Small intestine (tissue), 16 donors: ENCODE measurements at places on chromosomes 4 and X. TPM values are rescaled to one million over a fixed set of nuclear protein-coding genes. Genes with fewer than 3 reads are reported as not detected.

- DNase-seq = no peak
These were observed 296.5 kb downstream of the PPP3CA start for GRCh38 chr4:101050837-101051205.

GRCh38 chrX:134880866-134881265 is 109.9 kb upstream of the SMIM10 start:
- no peak for DNase-seq

DBET gene
- polyA plus RNA-seq = not detected

UCHL1 gene
- 5.4 TPM for polyA plus RNA-seq

DNA sequence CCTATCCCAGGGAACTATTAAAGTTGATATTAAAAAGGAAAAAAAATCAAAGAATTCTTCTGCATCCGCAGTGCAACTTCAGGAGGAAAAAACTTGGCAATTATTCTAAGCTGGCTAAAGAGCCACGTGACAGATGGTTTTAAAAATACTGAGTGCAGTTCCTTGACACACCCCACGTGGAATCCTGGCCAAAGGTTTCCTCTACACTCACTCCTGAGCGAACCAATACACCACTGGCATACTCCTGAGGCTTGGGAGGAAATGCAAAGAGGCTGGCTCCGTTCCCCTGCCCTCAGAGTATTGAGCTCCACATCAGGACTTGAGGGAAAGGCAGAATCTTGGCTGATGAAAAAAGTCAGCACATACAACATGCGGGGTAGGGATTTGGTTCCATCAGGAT is 133.8 kb upstream of the ATP6AP2 start:
- peak; percentile 63 for DNase-seq

DNA sequence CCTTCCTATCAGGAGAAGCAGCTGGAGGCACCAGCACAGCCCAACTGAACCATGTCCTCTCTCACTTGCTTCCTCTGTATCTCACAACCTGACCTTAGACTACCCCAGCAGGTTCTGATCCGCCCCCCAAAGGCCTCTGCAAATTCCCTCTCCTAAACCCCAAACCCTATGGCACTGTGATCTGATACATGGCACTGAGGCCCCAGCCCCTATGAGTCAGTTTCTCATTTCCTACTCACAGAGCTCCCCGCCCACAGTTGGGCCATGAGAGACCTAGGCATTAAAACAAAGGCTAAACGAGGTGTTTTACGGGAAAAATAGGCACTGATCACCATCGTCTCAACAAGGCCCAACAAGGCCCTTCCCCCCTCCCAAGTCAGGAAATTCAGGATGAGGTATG is 19.1 kb downstream of the SASH3 start:
- DNase-seq = no peak

GRCh38 chr4:6889101-6889735 is 20.4 kb upstream of the TBC1D14 start:
- DNase-seq = no peak

UCP1 gene
- polyA plus RNA-seq = not detected

GRCh38 chr4:142350871-142351270 is 495.2 kb downstream of the INPP4B start:
- peak; percentile 39 for DNase-seq

CHRNA9 gene
- polyA plus RNA-seq = not detected

- DNase-seq = peak; percentile 25
These were observed 82.1 kb downstream of the SLC39A8 start for GRCh38 chr4:102263024-102263787.

- no peak for DNase-seq
These were observed 2.2 kb downstream of the BTK start for GRCh38 chrX:101383679-101384205.

SSX4B gene
- not detected for polyA plus RNA-seq

DNA sequence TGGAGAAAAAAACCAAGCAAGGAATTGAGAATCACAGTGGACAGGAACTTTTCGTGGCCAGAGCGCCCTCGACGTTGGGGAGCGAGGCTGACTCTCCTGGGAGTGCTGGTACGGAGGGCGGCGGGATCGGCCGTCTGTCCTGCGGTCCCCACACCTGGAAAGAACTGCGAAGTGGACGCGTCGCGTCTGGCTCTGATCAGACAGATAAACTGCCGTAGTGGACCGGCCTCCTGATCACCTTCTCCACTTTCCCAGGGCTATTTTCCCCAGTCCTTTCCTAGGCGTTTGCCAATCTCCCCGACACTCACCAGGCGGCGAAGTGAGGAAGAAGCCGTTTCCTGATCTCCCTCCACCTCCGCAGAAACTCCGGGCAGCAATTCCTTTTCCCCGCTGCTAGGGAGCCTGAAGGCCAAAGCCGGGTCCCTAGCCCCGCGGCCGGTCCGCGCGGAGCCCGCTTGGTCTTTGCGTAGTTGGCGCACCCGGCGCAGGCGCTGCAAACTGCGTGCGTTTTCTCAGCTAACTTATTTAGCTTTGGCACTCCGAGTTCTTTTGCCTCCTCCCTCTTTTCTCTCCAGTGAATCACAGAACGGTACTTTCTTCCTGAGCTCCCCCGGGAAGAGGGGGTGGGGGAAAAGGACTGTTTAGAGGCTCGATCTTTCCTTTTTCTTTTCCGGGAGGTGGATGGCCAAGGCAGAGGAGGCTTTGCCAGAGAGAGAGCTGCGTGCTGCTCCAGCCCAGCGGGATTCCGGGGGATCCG is at the start of gene ARSJ:
ARSJ (minus strand) TSS at position 500 of the 757 bp plus-strand sequence. CDS start 813 bp downstream, outside the sequence.
- peak; percentile 84 for DNase-seq

GLRB gene
- polyA plus RNA-seq = not detected

DIPK2B gene
- 8.6 TPM for polyA plus RNA-seq

CITED1 gene
- 1.3 TPM for polyA plus RNA-seq

- no peak for DNase-seq
These were observed 395.2 kb downstream of the SPOCK3 start for GRCh38 chr4:166838975-166839614.

- no peak for DNase-seq
These were observed 40.5 kb upstream of the PRKG2 start for GRCh38 chr4:81255524-81255923.

SPIN2A gene
- 1.8 TPM for polyA plus RNA-seq

GRCh38 chr4:56134266-56134665 is 185.5 kb downstream of the CEP135 start:
- DNase-seq = no peak

GATA1 gene
- polyA plus RNA-seq = not detected

- DNase-seq = no peak
These were observed 24.0 kb upstream of the XIAP start for GRCh38 chrX:123835661-123836371.

DNA sequence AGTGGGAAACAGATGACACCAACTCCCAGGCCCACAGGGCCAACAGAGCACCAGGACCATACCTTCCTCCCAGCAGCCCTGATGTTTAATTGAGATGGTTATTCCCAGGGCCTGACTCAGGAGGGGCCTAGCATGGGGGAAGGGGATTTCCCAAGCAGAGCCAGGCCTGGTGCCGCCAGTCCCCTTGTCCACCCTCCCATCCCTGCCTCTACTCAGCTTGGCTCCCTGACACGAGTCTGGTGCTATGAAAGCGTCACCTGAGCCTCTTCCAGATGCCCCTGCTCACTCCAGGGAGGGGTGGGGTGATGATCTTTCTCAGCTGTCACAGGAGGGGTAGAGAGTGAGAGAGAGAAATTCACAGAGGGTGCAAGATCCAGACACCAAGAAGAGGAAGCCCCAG is 72.7 kb downstream of the EFNB1 start:
- no peak for DNase-seq

- no peak for DNase-seq
These were observed 44.8 kb downstream of the ABLIM2 start for GRCh38 chr4:8113611-8114377.

SPON2 gene
- polyA plus RNA-seq = 34.3 TPM

DNA sequence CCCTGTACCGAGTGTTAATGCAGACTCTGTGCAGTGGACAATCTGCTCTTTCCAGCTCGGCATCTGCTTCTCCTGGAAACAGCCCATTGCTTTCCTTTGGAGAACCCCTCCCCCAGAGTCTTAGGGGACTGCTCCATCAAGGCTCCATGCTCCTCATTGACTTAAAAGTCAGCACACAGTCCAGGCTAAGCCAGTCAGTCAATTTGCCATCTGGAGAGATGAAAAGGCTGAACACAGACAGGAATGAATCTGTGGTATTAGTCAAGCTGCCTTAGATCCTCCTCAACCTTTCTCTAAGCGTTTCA is 20.3 kb downstream of the ATP8A1 start:
- no peak for DNase-seq

FGFBP2 gene
- polyA plus RNA-seq = not detected

NDNF gene
- polyA plus RNA-seq = 0.54 TPM

DNA sequence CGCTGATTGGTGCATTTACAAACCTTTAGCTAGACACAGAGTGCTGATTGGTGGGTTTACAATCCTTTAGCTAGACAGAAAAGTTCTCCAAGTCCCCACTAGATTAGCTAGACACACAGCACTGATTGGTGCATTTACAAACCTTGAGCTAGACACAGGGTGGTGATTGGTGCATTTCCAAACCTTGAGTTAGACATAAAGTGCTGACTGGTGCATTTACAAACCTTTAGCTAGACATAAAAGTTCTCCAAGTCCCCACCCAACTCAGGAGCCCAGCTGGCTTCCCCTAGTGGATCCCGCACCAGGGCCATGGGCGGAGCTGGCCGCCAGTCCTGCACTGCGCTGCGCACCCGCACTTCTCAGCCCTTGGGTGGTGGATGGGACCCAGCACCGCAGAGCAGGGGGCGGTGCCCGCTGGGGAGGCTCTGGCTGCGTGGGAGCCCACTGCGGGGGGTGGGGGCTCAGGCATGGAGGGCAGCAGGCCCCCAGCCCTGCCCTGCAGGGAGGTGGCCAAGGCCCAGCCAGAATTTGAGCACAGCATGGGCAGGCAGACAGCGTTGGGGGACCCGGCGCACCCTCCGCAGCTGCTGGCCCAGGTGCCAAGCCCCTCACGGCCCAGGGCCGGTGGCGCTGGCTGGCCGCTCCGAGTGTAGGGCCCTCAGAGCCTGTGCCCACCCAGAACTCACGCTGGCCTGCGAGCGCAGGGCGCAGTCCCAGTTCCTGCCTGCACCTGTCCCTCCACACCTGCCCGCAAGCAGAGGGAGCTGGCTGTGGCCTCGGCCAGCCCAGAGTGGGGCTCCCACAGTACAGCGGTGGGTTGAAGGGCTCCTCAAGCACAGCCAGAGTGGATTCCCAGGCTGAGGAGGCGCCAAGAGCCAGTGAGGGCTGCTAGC is 608.9 kb upstream of the LCORL start:
- no peak for DNase-seq

- DNase-seq = no peak
These were observed 60.6 kb upstream of the SLC39A8 start for GRCh38 chr4:102405821-102406401.

DNA sequence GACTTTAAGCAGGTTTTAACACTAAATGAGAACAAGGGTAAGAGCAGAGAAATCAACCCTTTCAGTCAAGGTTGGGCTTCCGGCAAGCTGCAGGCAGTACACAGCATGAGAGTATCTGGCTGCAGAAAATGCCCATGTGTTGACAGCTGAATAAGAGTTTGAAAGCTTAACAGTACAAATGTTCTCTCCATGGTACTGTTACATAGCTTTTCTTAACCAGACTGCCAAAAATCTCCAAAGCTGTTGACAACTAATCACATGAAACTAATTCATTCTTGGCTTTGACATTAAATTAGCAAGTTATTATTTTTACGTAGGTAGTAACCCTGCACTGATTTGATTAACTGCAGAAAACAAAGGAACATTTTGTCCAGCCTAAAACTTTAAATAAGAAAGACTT is 153.5 kb downstream of the SLC10A7 start:
- DNase-seq = no peak
